NB4 (cell line): ENCODE measurements at places on chromosomes 1 and 21.

GRCh38 chr1:57167997-57168396 is 202.2 kb upstream of the C8B start:
- DNase-seq: no peak

DNA sequence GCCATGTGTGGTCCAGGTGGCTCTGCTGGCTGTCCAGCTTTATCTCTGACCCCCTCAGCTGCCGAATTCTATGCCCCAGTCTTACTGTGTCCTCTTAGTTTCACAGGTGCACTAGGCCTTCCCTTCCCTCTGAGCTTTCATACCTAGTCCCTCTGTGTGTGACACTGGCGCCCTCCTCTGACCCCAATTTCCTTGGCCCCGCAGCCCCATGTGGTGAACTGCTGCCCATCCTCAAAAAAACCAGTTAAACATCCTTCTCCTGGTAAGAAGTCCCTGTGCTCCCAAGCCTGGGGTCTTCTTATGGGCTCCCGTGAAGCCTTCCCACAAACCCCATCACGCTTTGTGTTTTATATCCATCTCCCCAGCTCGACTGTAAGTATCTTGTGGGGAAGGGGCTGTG is 93.9 kb upstream of the TSPAN2 start:
- no peak for DNase-seq

DNA sequence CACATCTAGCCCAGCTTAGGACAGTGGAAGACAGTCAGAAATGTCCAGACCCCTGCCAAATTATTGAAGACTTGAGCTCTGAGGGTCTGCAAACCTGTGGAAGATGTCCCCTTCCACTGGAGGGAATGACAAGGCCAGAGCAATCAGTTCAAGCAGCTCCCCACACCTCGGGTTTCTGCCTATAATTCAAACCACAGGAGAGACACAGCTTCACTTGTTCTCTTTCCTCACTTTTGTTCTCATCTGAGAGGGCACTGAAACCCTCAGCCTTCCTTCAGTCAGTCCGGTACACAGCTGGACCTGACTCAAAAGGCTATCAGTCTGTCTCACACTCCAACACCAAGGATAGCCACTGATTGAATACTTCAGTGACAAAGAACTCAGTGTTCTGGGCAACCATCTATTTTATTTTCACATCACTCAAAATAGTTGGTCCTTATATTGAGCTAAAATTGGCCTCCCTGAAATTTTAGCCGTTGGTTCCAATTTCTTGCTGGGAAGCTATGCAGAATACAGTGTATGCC is 70.1 kb downstream of the TENT5C start:
- DNase-seq: no peak

- no peak for DNase-seq
These were observed 14.1 kb upstream of the C1orf87 start for GRCh38 chr1:60087681-60088080.

- DNase-seq: no peak
These were observed 1.3 kb downstream of the PLA2G2E start for GRCh38 chr1:19922015-19922688.

DNA sequence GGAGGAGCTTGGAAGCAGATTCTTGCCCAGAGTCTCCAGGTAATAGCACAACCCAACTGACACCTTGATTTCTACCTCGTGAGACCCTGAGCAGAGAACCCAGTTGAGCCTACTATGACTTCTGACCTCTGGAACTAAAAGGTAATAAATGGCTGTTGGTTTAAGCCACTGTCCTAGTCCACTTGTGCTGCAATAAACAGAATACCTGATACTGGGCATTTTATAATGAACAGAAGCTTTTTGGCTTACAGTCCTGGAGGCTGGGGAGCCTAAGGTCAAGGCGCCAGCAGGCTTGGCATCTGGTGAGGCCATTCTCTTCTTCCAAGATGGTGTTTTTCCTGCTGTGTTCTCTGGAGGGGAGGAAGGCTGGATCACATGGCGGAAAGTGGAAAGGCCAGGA is 39.9 kb upstream of the TP53BP2 start:
- DNase-seq: no peak

DNA sequence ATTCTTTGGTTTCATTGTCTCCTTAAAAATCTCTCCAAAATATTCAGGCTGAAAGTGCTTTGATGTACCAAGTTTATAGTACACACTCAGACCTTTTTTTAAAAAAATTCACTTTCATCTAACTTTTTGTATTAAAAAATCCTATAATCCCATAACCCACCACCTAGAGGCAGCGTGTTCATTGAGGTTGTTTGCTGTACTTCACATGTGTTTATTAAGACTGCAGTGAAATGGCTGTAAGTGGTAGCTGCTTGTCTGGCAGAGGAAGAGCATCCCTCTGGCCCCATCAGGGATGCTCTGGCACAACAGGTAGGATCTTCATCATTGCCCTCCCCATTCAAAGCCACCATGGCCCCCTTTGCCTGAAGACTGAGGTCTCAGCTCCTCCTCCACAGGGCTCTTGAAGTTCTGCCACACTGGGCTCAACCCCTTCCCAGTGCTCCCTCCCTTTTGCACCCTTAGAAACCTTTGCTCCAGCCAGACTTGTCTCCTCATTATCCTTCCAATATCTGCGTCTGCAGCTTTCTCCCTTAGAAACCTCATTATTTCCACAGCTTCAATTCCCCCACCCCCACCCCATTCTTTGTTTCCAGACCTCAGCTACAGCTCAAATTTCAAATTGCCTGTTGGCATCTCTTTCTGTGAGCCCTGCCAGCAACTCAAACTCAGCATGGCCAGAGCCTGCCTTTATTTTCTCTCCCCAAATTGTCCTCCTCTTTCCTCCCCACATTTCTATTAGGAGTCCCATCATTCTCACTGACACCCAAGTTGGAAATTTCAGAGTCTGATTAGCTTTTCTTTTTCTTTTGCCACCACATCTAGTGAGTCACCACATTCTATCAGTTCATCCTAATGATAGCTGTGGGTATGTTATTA is 369.6 kb upstream of the USP24 start:
- no peak for DNase-seq

DNA sequence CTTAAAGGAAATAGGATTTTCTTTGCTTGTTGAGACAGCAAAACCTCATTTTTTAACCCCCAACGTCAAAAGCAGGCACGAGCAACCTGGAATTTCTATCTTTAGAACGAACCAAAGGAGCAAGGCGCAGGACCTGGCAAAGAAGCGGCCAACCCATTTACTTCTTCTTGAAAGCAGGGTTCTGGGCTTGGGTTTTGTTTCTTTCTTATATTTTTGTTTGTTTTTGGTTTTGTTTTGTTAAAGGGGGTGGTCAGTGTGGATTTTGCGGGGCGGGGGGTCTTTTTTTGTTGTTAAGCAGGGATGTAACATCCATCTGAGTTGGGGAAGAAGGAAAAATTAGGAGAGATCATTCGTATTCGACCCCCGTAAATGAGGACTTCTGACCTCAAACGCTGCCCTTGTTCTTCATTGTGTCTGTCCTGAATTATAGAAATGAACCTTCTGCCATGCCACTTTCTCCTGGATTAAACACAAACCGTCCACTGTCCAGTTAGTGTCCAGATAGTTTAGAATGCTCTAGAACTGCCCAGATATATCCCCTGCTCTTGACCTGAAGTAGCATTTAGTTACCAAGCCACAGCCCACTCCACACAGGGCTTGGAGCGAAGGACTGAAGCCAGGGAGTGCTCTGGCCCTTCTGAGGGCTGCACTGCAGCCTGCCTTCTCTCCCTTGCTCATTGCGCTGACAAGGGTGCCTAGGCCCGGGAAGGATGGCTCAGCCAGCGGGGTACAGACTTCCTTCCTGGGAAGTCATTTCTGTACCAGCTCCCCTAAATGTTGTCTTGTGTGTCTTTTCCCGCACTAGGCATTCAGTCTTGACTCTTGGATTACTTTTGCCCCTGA is 909 bp upstream of the APP start:
- DNase-seq: no peak

- DNase-seq: peak; percentile 72
These were observed 46.1 kb upstream of the BACE2 start for GRCh38 chr21:41121785-41122415.

DNA sequence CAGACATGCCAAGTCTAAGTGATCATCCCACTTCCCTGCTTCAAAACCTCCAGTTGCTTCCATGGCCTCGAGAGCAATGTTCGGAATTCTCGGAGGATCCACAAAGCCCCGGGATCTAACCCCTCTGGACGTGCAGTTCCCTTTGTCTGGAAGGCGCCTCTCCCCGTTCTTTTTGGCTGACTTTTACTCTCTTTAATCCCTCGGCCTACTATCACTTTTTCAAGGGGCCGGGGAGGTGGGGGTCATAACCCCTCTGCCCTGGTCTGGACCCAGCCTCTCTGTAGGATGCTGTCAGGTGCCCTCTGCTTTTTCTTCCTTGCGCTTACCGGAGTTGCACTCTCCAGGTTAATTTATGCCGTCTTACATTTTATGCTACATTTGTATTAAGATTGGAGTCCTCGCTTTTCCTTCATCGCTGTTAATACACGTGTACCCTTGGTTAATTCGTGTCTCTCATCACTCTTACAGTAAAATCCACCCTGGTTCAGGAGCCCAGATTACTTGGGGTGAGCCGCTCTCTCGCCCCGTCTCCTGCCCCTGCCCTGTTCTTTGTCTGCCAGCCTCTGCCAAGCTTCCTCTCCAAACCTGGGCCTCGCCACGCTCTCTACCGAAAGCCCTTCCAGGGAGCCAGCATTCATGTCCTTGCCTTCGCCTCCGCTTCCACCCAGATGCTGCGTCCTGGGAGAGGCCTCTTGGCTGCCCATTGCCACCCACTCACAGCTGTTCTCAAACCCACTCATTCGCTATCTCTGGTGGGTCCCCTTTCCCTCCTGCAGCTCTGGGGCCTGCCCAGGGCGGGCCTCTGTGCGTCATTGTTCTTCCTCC is 448.6 kb downstream of the CAMTA1 start:
- DNase-seq: no peak

- no peak for DNase-seq
These were observed at the start of gene COL8A2 for GRCh38 chr1:36125129-36125991. COL8A2 (minus strand) TSS chr1:36125222; CDS start chr1:36100242, 24,980 bp downstream.

DNA sequence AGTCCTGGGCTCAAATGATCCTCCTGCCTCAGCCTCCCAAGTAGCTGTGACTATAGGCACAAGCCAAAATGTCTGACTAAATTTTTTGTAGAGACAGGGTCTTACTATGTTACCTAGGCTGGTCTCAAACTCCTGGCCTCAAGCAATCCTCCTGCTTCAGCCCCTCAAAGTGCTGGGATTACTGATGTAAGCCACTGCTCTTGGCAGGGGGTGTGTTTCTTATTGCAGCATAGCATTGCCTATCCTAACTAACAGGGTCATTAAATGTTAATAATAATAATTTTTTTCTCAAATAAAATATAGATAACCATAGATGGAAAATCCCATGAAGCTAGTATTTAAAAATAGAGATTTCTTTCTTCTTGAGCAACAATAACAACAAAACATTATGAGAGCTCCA is 52.4 kb downstream of the EXO1 start:
- no peak for DNase-seq

- no peak for DNase-seq
These were observed 417.1 kb downstream of the SETD4 start for GRCh38 chr21:35643176-35643575.

GRCh38 chr1:50264590-50264989 is 155.9 kb downstream of the ELAVL4 start:
- no peak for DNase-seq

GRCh38 chr1:205504311-205505075 is at the start of gene CDK18:
CDK18 (plus strand) TSS chr1:205504669; CDS start chr1:205523168, 18,499 bp downstream.
- DNase-seq: peak; percentile 77

GRCh38 chr1:235567812-235568503 is 63.7 kb upstream of the B3GALNT2 start:
- DNase-seq: peak; percentile 97

GRCh38 chr1:94039871-94040569 is 80.9 kb downstream of the ABCA4 start:
- DNase-seq: no peak

GRCh38 chr21:32021319-32021994 is 148.6 kb downstream of the HUNK start:
- no peak for DNase-seq

- DNase-seq: no peak
These were observed 43.2 kb upstream of the PBX1 start for GRCh38 chr1:164515711-164516331.

DNA sequence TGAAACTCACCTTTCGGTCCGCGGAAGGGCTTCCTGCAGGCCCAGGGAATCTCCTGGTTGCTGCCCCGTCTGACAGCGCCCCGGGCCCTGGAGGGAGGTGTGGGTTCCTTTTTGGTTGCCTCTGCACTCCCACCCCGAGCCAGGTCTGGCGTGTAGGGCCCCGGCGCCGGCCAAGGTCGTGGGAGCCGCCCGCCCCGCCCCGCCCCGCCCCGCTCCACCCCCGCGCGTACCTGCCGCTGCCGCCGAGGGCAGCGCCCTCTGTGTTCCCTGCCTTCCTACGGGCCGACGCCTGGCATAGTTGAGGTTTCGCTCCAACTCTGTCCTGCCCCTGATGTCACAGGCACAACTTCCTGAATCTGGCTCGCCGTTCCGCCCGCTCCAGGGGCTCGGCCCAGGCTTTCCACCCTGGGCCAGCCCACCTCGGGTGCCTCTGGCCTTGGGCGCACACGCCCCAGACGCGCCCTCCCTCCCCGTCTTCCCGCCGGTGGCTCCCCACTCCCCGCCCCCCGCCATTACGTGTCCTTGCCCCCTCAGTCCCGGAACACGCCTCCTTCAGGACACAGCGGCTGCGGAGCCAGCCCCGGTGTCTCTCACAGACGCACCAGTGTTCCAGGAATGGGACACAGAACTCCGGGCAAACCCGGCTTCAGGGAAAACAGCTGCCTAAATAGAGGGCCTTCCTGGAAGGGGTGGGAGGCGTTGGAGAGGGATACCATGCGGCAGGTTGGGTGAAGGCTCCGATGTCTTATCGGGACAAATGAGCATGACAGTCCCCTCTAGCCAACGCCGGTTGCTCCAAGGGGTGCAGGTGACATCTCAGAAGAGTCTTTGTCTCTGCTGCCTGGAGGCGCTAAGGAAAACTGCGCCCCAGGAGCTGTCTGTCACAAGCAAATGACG is at the start of gene KIAA0040:
Gene KIAA0040, minus strand, starts transcription at position 147 of the 897 bp plus-strand sequence. CDS start 31,763 bp downstream, outside the sequence.
- DNase-seq: peak; percentile 64

DNA sequence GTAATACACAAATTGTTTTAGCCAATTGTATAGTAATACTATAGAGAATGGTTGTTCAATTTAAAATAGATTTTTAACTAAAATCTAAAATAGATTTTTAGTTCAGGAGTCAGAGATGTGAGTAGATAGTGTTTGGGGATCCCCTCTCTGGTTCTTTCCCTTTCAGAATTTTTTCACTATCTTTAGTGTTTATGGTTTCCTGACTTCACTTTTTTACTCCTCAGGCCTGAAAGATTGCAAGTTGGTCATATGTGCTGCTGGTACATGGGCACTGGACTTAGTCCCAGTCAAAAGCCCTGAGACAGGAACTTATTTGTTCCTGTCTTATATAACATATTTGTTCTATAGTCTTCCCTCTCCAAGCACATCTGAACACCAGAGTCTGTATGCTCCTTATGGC is 96.8 kb upstream of the ATP1B1 start:
- DNase-seq: no peak

GRCh38 chr1:234433563-234434285 is 45.3 kb downstream of the TARBP1 start:
- DNase-seq: peak; percentile 28

DNA sequence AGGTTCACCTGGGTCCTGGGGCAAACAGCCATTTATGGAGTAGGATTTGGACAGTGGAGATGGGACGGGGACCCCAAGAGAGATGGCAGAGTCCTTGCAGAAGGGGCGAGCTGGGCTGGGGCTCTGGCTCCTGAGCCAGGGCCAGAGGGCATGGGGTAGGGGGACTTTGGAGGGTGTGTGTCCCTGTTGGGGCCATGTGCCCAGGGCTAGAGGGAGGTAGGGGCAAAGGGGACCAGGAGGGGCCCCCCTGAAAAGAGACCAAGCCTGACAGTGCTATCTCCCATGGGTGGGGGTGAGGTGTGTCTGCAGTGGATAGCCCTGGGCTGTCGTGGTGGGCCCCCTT is 92.3 kb downstream of the TRIM11 start:
- DNase-seq: no peak

- DNase-seq: no peak
These were observed 105.1 kb downstream of the LRIG2 start for GRCh38 chr1:113178106-113178505.

GRCh38 chr1:94974241-94974640 is 47.3 kb upstream of the CNN3 start:
- DNase-seq: no peak
